ENCODE measurements at places on chromosomes 16 and 17.

- no peak for DNase-seq
Observed at GRCh38 chr17:56793531-56793930, 40.2 kb downstream of the C17orf67 start.

DNA sequence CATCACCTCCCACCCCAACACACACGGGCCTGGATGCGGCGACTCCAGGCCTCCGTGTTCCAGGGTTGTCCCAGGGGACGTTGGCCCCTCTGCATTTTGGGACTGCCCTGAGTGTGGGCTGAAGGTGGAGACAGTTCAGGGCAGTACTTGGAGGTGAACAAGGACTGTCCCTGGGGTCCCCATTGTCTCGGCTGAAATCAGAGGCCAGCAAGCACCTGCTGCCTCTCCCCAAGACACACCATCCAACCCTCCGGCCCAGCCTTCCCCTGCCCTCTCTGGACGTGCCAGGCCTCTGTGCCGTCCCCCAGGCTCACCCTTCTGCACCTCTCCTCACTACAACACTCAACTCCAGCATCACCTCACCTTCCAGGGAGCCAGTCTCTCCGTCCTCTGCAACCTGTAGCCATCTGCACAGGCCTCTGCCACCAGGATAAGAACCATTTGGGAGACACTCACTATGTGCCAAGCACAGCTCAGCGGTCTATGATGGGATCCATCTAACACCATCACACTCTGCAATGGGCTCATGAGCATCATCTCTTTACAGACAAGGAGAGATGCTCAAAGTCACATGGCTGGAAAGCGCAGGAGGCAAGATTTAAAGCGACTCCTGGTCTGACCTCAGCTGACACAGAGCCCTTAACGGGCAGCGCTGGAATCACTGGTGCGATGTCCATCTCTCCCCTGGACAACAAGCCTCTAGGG is 104.5 kb upstream of the SEC14L1 start:
- no peak for DNase-seq

- DNase-seq, result no peak
Observed at GRCh38 chr16:24980077-24980793, 34.9 kb downstream of the ARHGAP17 start.

- DNase-seq, result no peak
Observed at GRCh38 chr16:88274847-88275246, 107.9 kb upstream of the ZNF469 start.

GRCh38 chr17:33012522-33013033 is 20.9 kb downstream of the SPACA3 start:
- no peak for DNase-seq

DNA sequence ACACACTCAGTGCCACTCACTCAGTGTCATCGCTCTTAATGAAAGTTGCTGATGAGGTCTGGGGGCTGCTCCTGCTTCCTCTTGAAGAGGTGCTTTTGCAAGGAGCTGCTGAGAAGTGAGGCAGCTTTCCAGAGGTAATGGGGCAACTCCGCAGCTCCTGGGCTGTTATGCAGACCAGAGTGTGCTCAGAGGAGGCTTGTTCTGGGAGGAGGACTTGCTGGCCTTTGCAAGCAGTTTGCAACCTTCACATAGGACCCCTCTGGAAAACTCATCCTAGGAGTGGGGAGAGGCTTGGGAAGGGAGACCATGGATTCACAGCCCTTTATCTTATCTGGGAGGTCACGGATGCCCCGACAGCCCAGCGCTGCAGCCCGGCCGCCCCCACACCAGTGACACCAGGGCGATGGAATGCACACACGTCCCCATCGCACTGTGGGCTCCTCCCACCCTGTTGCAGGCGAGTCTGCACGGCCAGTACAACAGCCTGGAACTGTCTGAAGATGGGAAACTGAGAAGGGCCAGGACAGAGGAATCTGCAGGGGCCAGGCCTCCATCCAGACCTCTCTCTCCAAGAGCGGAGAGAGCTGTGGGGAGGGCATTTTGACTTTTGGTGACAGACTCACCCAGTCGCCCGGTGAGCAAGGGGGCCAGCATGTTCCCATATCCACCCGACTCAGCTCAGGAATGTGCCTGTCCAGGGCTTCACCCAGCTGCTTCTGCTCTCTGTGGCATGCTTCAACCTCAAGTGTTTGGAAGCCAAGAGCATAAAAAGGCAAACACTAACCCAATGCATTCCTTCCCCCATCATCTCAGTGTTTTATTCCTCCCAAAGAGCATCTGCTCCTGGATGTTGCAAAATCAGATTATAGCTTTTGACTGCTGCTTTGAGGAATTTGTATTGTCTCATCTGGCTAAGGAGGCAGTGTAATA is 78.6 kb upstream of the ZNF469 start:
- no peak for DNase-seq

GRCh38 chr17:51445946-51446345 is 185.6 kb downstream of the UTP18 start:
- no peak for DNase-seq

- DNase-seq, result no peak
Observed at GRCh38 chr17:47066095-47066494, 87.0 kb upstream of the RPRML start.

- DNase-seq, result no peak
Observed at GRCh38 chr16:28009586-28010373, 53.7 kb downstream of the GSG1L start.

DNA sequence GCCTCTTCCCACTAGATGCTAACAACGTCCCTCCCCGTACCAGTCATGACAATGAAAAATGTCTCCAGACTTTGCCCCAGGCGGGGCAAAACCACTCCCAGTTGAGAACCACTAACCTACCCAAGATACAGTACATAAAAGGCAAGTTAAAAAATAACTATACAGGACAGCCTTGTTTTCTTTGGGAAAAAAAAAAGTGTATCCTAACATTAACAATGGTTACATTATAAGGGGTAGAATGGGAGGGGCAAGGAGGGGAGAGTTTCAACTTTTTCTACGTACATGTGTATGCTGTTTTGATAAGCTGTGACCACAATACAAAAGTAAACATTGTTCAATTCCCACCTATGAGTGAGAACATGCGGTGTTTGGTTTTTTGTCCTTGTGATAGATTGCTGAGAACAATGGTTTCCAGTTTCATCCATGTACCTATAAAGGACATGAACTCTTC is 94.9 kb downstream of the TOX3 start:
- DNase-seq, result no peak

GRCh38 chr17:33234930-33235685 is 58.0 kb downstream of the ASIC2 start:
- DNase-seq, result no peak

DNA sequence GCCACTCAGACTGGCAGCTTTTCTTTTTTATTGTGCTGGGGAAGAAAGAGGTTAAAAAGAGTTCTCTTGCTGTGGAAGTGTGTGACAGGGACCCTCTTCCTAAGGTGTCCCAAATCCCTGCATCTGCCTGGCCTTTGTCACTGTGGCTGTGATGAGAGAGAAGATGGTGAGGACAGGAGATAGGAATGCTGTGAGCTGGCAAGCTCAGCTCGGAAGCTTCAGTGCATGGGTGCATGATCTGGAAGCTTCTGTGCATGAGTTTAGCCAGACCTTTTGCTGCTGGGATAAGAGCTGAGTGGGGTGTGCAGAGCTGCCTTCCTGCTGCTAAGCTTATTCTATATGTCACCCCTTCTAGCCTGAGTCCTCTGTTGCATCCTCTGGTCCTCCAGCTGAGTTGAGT is 103.3 kb upstream of the CACNG3 start:
- no peak for DNase-seq

DNA sequence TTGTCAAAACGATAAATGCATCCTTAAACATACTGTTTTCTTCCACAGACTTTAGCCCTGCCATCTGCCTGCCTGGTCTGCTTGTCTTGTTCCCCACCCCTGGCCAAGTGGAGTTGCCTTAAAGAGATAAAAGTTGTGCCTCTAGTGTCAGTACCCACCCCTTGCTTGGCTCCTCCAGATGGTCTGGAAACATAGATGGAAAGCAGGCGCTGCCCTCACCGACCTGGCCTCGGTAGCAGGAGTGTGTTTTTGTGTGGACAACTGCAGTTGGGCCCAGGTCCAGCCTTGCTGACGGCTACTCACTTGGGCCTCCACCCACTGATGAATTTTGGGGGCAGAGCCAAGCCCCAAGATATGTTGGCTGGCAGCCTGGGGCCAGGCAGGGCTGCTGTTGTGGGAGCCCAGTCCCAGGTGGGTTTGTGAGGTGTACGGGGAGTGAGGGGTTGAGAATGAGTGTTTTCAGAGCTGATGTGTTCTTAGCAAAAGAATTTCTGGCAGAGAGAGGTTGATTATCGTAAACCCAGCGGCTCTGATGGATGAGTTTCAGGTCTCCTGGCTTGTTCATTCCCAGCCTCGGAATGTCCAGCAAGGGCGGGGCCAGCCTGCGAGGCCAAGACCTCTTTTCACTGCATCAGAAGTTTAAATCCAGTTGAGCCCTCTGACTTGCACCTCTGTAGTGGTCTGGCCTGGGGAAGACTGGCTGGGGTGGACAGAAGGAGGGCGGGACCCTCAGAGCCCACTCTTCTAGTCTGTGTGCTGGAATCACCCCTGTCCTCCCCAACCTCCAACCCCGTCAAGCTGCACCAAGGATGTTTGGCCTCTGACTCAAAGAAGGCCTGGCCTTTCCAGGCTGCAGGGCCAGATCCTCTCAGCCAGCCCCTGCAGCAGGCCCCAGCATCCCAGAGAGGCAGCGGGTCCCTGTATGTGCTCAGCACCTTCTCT is 179.7 kb downstream of the RAB11FIP4 start:
- DNase-seq, result no peak

DNA sequence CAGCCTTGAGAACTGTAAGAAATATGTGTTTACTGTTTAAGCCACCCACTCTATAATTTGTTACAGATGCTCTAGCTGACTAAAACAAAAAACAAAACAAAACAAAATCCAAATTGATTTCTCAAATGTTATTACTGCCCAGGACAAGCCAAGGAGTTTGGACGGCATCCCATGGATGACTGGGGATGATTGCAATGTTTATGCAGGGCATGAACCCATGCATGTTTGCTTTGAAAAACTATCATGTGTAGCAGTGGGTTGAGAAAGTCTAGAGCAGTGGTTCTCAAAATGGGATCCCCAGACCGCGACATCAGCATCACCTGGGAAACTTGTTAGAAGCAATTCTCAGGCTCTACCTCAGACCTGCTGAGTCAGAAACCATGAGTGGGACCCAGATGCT is 223.2 kb upstream of the PSMD7 start:
- no peak for DNase-seq

- no peak for DNase-seq
Observed at GRCh38 chr16:23433261-23433920, 19.6 kb downstream of the COG7 start.

GRCh38 chr17:74763565-74764387 is 12.4 kb downstream of the NAT9 start:
- DNase-seq, result no peak

- no peak for DNase-seq
Observed at GRCh38 chr17:63040816-63041215, 74.8 kb downstream of the TANC2 start.

GRCh38 chr16:16863672-16864071 is 484.7 kb downstream of the NPIPA7 start:
- DNase-seq, result no peak

DNA sequence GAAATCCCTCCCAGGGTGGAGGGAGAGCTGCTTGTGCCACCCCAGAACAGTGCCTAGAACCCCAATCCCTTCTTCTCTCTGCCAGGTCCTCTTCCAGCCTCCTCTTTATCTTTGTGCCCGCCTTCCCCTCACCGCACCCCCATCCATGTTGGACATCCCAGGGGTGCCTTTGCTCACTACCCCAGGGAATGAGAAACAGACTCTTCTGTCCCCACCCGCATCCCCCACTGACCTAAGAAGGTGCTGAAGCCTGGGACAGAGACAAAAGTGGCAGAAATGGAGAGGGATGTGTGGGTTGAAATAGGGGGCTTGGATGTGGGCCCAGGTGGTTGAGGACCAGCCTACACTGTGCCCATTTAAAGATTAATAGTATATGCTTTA is 17.0 kb downstream of the ALOX15B start:
- DNase-seq, result no peak

DNA sequence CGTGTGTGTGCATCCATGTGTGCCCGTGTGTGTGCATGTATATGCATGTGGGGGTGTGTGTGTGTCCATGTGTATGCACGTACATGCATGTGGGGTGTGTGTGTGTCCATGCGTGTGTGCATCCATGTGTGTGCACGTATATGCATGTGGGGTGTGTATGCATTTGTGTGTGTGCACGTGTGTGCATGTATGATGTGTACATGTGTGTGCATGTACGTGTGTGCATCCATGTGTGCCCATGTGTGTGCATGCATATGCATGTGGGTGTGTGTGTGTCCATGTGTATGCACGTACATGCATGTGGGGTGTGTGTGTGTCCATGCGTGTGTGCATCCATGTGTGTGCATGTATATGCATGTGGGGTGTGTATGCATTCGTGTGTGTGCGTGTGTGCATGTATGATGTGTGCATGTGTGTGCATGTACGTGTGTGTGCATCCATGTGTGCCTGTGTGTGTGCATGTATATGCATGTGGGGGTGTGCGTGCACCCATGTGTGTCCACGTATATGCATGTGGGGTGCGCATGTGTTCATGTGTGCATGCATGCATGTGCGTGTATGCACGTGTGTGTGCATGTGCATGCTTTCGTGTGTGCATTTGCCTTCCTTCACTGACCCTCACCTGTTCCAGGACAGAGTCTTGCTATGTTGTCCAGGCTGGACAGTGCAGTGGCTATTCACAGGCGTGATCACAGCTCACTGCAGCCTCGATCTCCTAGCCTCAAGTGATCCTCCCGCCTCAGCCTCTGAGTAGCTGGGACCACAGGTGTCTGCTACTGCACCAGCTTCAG is 129.6 kb upstream of the TNRC6C start:
- no peak for DNase-seq

DNA sequence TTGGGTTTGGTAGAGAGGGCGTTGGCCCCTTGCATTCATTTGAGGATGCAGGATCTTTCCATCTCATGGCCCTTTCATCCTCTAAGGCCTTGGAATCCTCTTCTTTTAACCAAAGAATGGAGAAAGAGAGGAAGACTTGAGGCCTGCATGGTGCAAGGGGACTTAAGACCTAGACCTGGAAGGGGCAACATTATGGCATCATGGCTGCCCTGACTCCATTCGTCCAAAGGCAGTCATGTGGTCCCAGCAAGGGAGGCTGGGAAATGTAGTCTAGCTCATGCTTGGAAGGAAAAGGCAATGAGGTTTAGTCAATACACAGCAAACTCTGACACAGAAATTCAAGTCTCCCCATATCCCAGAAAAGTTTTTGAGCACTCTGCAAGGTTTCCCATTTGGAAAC is 30.7 kb upstream of the CDRT4 start:
- DNase-seq, result no peak

- DNase-seq, result no peak
Observed at GRCh38 chr17:29607557-29608195, 14.7 kb downstream of the ANKRD13B start.

DNA sequence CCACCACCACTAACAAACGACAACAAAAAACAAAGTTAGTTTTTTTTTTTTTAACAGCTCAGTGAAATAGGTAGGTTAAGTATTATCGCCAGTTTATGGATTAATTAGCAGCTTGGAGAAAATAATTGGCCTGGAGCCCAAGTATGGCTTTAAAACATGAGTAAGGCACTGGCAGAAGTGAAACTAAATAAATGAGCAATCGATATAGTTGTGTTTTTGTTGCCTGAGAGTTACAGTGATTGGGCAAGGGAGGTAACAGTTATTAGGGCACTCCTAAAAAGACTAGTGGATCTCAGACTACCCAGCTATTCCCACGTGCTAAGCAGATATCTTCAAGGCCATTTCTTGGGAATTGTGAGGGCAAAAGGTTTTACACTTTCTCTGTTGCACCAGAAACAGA is 2.4 kb downstream of the MLKL start:
- DNase-seq, result no peak

GRCh38 chr16:77951788-77952187 is 70.6 kb upstream of the CLEC3A start:
- no peak for DNase-seq
